Fibroblast of gingiva (primary cell): ENCODE measurements at places on chromosomes 3 and 15.

DNA sequence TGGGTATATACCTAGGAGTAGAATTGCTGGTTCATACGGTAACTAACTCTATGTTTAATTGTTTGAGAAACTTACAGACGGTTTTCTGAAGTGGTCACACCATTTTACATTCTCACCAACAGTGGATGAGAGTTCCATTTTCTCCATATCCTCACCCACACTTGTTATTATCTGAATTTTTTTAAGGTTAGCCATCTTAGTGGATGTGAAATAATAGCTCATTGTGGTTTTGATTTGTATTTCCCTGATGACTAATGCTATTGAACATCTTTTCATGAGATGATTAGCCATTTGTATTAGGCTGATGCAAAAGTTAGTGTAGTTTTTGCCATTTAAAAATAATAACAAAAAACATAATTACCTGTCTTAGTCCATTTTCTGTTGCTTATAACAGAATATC is 18.6 kb downstream of the CSTA start:
- no peak for DNase-seq

GRCh38 chr15:62771234-62771633 is 271.3 kb upstream of the TPM1 start:
- no peak for DNase-seq

- no peak for DNase-seq
These were observed 158.2 kb upstream of the TSC22D2 start for GRCh38 chr3:150249779-150250470.

GRCh38 chr3:101085752-101086151 is 92.5 kb upstream of the ABI3BP start:
- no peak for DNase-seq

DNA sequence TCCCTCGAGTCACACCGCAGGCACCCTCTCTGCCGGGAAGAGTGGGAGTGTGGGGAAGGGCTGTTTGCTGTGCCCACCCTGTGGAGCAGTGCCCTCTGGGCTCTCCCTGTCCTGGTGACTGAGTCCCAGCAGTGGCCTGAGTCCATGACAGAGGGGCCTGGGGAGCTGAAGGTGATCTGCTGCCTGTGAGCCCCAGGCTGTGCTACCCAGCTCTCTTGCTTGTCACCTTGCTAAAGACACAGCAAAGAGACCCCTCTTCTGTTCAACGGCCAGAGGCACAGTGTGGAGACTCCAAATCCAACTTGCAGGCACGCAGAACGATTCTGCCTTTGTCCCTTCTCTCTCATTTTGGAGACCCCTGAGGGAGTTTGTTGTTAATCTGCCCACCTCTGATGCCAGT is 232.6 kb downstream of the OPA1 start:
- DNase-seq: no peak

- no peak for DNase-seq
These were observed 2.1 kb downstream of the ITGA11 start for GRCh38 chr15:68429691-68430470.

GRCh38 chr3:23495507-23495906 is 292.4 kb downstream of the UBE2E2 start:
- DNase-seq: peak; percentile 10

DNA sequence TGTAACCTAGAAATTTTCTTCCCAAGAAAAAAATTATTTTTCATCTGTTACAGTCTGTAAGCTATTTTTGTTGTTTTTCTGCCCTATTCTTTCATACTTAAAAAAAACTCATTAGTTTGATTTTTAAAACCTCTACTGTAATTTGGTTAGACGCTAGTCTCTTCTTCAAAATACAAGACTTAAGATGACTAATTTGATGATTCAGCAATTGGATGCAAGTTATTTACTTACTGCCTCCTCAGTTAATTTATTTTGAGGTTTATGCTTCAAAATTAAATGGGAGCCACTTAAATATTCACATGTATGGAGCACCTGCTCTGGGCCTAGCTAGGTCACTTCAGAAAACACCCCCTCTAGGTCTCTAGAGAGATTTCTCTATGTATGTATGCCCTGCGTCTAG is 132.4 kb downstream of the IQCH start:
- DNase-seq: no peak

DNA sequence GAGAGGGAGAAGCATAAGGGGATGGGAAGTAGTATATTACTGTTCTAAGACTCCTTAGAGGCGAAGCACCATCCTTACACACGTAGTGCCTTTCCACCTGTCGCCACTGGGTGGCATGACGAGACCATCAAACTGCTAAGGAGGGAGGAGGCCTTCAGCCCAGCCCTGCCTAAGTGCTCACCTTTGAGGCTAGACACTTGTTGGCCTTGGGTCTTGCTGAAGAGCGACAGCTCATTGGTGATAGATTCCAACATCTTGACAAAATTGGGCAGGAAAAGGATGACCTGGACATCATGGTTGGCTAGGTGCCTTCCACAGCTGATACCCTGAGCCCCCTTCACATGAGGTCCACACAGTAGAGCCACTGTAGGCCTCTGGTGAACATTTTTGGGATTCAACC is 19.6 kb downstream of the CLK3 start:
- DNase-seq: peak; percentile 40

GRCh38 chr3:179961071-179961702 is 75.5 kb downstream of the PEX5L start:
- DNase-seq: no peak

DNA sequence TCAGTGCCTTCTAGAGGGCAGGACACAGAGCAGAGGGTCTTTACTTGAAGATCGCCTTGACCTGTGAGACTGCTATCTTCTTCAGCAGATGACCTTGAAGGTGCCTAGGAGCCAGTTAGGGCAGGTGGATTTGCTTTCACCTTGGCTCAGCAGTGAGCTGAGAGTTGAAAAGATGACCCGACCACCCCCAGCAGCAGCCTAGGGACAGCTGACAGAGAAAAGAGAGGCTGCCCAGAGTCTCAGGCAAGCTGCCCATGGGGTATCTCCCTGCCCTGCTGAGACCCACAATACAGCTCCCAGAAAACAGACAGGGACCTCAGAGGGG is 453 bp upstream of the LTF start:
- no peak for DNase-seq

- DNase-seq: no peak
These were observed 245.3 kb upstream of the RARB start for GRCh38 chr3:25182794-25183193.

DNA sequence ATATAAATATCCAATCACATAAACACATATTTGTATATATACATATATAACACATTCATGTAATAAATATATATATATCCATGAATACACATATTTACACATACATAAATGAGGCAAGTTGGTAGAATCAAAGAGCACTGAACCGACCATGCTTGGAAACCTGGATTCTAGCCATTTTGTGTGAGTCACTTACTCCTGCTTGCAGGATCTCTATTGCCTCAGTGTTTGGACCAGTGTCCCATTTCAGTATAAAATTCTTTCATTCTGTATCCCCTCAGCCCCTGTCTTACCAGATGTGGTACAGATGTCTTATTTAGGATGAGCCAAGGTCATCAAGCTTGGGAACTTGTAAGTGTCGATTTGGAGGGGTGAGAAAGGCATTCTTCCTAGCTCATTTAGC is 391.4 kb upstream of the FRG2C start:
- DNase-seq: peak; percentile 16

DNA sequence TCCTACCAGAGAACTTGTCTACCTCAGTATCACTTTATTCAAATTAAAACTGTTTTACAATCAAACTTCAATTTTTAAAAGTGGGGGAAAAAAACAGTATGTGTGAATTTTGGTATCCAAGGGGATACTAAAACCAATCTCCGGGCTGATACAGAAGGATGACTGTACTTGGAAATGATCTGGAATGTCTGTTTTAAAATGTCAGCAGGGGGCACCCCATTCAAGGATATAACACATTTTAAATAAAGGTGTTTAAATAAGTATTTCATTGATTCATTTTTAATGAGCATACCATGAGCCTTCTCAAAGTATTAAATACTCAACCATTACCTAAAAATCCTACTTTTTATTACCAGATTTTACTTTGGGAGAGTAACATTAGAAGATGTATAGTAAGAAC is 67.9 kb downstream of the ULK4 start:
- peak; percentile 41 for DNase-seq

- DNase-seq: no peak
These were observed 18.5 kb upstream of the TGFBR2 start for GRCh38 chr3:30587904-30588303.

DNA sequence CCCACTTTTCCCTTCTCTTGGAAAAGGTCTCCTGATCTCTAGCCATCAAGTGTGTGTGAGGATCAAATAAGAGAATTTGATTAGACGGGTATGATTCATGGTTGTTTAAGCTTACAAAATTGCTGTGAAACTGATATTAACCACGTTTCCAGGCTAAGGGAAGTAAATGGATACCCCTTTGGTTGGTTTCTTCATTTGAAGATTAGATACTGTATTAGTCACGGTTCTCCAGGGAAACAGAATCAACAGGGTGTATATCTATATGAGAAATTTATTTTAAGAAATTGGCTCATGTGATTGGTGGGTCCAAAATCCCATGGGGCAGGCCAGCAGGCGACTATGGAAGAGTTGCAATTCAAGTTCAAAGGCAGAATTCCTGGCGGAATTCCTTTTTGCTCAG is 112.7 kb upstream of the SELENOK start:
- DNase-seq: no peak

DNA sequence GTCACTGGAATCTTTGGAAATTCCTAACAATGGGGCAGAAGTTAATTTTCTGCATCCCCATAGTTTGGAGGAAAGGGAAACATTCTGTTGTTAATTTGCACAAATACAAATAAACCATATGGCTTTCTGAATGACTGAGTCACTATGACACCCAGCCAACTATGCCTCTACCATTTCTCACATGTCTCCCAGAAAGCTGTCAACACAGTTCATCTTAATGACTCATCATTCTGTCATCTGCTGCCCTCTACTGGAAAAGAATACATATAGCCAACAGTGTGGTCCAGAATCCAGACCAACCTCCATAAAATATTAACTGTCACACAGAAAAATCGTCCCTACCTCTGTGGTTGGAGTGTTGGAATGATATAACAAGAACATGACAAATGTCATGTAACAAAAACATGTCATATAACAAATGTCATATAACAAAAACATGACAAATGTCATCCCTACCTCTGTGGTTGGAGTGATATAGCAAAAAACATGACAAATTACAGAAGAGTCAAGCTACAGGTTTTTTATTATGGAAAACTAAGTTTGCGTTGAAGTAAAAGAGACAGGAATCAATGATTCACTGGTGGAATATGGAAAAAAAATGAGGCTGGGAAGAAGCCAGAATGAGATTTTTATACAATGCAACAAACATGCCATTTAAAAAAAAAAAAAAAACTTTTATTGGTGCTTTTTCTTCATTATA is 47.7 kb upstream of the GYG1 start:
- DNase-seq: peak; percentile 97

GRCh38 chr3:65984975-65985374 is 53.7 kb downstream of the MAGI1 start:
- no peak for DNase-seq

DNA sequence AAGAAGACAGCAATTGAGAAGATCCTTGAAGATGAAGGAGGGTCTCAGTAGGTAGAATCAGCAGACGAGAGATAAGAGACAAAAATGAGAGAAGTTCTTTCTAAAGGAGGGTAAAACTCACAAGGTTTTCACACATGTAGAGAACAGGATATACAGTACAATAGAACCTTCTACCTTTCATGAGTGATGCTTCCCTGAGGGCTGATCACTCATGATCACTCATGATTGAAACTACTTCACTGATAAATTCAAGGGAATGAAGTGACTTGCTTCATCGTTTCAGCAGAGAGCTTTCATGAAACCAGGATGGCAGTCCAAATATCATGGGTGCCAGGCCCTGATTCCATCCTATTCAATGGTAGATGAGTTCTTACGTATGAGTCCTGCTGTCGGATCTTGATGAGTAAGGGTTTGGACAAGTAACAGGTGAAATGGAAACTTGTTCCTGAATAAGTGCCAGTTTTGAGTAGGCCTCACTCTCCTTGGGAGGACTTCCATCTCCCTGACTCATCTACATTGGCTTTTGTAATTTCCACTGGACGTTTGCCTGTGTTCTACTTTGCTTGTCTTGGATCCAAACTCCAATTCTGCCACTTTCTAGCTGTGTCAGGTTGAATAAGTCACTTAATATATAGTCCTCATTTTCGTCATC is 9.6 kb upstream of the CLDN16 start:
- peak; percentile 91 for DNase-seq

- DNase-seq: no peak
These were observed 135.3 kb downstream of the LRTM1 start for GRCh38 chr3:54792584-54792983.

DNA sequence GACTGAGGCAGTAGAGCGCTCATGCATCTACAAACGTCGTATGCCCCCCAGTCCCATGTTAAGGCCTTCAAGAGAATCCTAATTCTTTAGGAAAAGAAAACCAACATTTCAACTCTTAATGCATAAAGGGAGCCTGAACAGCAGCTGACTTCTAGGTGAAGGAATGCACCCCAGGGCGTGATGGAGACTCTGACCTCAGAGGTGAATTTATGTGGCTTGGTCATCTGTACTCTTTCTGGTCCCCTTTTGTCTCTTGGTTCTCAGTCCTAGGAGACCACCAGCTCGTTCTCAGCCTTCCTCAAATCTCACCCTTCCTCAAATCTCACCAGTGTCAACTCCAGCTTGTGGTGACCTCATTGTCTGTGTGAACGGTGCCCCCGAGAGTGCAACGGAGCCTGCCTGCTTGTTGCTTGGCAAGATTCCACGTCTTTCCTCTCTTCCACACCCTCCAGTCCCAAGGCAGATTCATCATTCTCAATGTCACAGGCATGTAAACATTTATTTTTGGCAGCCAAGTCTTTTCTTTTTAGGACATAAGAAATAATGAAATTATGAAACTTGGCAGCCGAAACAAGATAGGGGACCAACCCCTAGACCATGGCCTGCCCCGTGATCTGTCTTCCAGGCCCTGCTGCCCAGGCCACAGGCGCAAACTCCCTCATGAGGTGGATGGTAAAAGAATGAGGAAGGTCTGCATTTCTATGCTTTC is 166.2 kb downstream of the ADAMTS17 start:
- no peak for DNase-seq

DNA sequence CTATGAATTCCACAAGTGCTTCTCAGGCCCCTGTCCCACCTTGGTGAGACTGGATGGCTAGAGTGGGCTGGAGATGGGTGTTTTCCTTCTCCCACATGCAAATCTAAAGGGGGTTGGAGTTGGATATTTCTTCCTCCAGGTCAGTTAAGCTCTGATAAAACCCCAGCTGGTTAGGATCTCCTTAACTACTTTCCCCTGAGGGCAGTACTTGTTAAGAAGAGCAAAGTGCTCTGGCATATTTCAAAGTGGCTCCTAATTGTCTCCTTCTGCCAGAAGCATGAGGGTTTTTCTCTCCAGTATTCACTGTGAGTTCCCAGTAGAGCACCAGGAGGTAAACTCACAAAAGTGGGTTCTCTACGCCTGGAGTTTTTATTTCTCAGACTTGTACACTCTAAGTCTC is 31.4 kb downstream of the COL6A6 start:
- no peak for DNase-seq
